ENCODE measurements at places on chromosomes 13 and 19. TPM values are rescaled to one million over a fixed set of nuclear protein-coding genes. Genes with fewer than 3 reads are reported as not detected.

Gene ZNF98
- 0.33 TPM for total RNA-seq

Gene PGLYRP1
- 32.3 TPM for total RNA-seq

Gene RASGRP4
- 46.1 TPM for total RNA-seq

Gene FOSB
- 1.1 TPM for total RNA-seq

Gene SIGLEC11
- 68.3 TPM for total RNA-seq

Gene SLC10A2
- total RNA-seq: not detected

Gene RPS19
- total RNA-seq: 1,870 TPM

Gene VSTM1
- total RNA-seq: not detected

Gene COG3
- 30.8 TPM for total RNA-seq

Gene ZNF226
- total RNA-seq: 33.1 TPM

Gene PPM1N
- total RNA-seq: 11.2 TPM

Gene IRF3
- total RNA-seq: 150 TPM

Gene LGI4
- total RNA-seq: 2.8 TPM

GRCh38 chr19:31107096-31107495, 242.1 kb downstream of the TSHZ3 start:
- DNase-seq: no peak

GRCh38 chr19:9673912-9674662, 813 bp downstream of the ZNF562 start:
- DNase-seq: no peak

GRCh38 chr19:38063928-38064327, 156.9 kb downstream of the SIPA1L3 start:
- no peak for DNase-seq

- DNase-seq: no peak
Observed at GRCh38 chr13:66446413-66446812, 783.7 kb downstream of the PCDH9 start.

- DNase-seq: no peak
Observed at GRCh38 chr13:30645629-30646028, 27.9 kb downstream of the USPL1 start.

DNA sequence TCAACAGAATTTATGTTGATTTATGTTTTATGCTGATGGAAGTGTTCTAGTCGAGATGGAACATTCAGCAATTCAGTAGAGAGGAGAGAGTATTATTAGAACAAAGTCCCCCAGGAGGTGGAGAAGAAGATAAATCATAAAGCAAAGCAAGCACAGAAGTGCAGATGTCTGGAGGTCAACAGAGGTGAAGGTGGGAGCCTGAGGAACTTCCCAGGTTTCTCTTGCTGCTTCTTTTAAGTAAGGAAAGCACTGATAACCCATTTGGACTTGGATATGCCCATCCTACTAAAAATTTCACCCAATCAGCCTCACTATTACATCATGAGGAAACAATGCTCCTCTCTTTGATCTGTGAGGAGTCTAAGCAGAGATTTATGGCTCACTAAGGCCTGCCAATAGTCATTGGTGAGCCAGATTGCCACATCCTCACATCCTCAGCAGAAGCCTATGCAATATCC, 98.8 kb downstream of the EPSTI1 start:
- DNase-seq: no peak

DNA sequence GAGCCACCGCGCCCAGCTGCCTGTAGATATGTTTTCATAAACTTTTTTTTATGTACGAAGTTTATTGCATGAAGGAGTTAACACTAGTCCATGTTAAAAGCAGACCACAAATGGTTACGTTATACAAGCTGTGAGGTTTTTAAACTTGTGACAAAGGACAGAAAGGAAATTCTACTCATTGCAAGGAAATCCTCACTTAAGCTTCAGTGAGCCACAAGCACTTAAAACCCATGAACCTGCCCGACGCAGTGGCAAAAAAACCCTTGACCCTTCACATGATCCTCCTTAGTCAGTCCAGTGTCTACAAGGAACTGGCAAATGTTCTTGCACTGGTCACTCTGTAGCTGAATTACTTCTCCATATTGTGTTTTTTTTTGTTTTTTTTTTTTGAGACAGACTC, 4.2 kb downstream of the MPND start:
- no peak for DNase-seq

DNA sequence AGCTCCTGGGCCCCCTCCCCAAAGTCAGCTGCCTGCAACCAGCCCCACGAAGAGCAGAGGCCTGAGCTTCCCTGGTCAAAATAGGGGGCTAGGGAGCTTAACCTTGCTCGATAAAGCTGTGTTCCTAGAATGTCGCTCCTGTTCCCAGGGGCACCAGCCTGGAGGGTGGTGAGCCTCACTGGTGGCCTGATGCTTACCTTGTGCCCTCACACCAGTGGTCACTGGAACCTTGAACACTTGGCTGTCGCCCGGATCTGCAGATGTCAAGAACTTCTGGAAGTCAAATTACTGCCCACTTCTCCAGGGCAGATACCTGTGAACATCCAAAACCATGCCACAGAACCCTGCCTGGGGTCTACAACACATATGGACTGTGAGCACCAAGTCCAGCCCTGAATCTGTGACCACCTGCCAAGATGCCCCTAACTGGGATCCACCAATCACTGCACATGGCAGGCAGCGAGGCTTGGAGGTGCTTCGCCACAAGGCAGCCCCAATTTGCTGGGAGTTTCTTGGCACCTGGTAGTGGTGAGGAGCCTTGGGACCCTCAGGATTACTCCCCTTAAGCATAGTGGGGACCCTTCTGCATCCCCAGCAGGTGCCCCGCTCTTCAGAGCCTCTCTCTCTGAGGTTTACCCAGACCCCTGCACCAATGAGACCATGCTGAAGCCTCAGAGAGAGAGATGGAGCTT, 4.7 kb upstream of the CEACAM5 start:
- peak; percentile 47 for DNase-seq

DNA sequence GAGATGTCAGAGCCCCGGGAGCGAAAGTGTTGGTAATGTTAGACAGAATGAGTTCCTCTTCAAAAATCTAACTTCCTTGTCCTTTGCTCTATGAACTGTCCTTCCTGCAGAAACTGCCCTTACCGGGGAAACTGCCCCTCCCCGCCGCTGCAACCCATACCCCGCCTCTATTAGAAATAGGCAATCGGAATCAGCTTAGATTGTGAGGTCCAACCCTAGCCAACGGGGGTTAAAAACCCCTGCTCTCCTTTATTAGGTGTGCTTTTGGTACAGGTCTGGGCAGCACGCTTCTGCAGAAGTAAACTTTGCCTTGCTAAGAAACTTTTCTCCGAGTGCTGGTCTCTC, 11.5 kb upstream of the CAPNS1 start:
- DNase-seq: peak; percentile 83

- no peak for DNase-seq
Observed at GRCh38 chr13:94784066-94784465, 71.7 kb upstream of the SOX21 start.

- no peak for DNase-seq
Observed at GRCh38 chr13:74056801-74057542, 77.2 kb downstream of the KLF12 start.

DNA sequence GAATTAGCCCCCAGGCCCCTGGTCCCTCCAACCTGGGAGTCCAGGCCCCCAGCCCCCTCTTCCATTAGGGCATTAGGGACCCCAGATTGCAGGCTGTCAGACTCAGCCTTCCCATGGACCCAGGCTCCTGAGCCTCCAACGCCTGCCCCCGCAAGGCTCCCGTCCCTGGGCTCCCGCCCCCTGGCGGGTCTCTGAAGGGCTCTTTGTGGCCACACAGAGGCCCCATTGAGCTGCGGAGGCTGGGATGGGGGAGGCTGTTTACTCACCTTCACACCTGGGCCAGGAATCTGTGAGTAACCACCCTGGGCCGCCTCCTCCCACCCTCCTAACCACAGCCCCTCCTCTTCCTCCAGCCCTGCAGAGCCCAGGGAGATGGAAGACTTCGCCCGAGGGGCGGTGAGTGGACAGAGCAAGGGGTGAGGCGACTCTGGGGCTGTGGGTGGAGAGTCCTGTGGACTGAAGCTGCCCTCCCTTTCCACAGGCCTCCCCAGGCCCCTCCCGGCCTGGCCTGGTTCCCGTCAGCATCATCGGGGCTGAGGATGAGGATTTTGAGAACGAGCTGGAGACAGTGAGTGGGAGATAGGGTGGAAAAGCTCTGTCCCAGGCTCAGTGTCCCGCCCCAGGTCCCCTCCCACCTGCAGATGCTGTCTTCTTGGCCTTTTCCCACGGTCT, 4.9 kb downstream of the ARHGEF1 start:
- DNase-seq: peak; percentile 93

- DNase-seq: no peak
Observed at GRCh38 chr13:93339550-93339949, 112.9 kb downstream of the GPC6 start.

GRCh38 chr19:52735734-52736133, 890 bp upstream of the ZNF611 start:
- peak; percentile 80 for DNase-seq

- no peak for DNase-seq
Observed at GRCh38 chr19:46967578-46968032, 52.0 kb upstream of the NPAS1 start.

GRCh38 chr13:22561581-22561980, 619.2 kb upstream of the SGCG start:
- no peak for DNase-seq

GRCh38 chr19:41265395-41266153, 1.4 kb downstream of the HNRNPUL1 start:
- no peak for DNase-seq

- no peak for DNase-seq
Observed at GRCh38 chr13:24307211-24308067, 1.9 kb upstream of the C1QTNF9 start.

GRCh38 chr13:113061796-113062425, 43.7 kb upstream of the F7 start:
- peak; percentile 47 for DNase-seq

DNA sequence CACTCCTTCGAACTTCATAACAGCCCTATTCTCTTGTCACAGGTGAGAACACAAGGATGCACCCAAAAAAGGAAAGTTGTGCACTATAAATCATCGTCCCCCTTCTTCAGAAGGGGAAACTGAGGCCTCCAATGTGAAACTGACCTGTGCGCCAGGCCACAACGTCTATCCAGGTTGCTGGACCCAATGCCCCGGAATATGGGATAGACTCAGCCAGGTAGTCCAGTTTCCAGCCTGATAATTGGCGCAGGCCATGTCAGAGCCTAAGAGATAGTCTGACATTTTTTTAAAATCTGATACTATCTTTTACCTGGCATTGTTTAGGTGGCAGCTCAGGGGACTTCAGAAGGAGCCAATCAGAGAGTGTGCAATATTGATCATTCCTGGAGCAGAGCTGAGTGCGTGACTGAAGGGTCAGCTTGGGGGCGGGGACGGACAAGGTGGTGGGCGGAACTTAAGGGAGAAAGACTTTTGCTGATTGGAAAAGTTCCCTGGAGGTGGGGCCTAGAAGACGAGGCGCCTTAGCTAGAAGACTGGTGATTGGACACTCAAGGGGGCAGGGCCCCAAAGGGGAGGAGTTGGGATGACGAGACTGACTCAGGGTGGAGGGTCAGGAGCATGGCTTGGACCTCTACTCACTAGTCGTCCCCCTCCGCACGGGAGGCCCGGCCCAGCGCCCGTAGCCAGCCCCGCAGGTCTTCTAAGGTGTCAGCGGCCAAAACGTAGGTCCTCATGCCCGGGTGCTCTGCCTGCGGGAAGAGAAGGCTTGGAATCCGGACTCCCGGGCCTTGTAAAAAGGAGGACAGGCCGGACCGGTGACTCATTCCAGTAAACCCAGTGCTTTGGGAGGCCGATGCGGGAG, 8.5 kb downstream of the PLEKHA4 start:
- no peak for DNase-seq

DNA sequence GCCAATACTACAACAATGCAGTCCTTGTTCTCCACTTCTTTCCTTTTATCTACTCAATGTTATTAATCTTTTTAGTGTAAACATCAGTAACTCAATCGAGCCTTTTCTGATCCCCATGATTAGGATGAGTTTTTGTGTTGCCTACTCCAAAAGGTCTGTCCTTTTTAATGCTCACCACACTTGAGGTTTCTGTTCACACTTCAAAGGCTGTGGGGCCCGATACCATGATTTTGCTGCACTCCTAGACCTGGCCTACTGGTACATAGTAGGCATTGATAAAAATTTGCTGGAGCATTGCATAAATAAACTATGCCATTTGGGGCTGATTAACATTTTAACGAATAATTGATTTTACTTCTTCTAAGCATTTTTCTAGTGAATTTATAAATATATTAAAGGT, 125.4 kb upstream of the KLF12 start:
- no peak for DNase-seq

DNA sequence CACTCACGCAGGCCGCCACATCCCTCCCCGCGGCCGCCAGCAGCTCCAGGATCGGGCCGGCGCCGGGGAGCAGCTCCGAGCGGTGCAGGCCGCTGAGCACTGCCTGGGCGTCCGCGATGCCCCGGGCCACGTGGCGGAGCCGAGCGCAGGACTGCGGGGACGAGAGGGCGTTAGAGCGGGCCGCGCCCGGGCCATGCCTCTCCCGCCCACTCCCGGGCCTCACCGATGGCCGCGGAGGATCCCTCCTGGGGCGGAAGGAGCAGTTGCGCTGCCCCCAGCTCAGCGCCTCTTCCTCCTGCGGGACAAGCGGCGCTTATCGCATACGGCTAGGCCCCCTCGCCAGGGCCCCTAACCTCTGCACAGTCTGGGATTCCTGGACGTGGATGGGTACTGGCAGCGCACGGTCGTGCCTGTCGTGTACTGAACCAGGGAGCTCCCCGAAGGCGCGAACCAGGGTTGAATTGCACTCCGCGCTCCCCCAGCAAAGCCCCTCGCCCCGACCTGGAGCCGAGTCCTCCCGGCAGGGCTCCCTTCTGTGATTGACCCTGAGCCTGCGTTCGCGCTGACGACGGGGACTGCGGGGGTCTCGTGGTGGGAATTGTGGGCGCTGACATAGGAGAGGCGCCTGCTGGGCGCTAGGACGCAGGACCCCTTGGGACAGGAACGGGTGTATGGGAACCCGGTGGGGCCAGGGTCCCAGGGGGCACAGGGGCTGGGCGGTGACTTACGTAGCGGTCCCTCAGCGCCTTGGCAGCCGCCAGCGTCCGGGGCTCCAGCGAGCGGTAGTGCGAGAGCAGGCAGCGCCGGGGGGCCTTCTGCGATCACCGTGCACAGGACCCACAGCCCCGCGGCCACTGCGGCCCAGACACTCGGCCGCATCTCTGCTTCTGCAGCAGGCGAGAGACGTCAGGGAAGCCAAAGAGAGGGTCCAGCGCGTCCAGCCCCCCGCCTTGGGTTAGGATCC, 673 bp downstream of the IFNL4 start:
- DNase-seq: no peak

DNA sequence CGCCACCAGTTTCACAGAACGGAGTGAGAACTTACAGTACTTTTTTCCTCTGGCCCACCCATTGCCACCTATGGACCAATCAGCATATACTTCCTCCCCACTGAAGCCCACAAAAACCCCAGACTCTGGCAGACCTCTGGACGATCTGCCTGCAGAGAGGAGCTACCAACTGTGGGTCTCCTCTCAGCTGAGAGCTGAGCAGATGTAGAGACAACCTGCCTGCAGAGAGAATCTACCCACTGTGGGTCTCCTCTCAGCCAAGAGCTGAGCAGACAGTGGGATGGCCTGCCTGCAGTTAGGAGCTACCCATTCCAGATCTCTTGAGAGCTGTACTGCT, 69.7 kb downstream of the PIBF1 start:
- DNase-seq: no peak
